ENCODE measurements at places on chromosomes 7 and 10. TPM values are rescaled to one million over a fixed set of nuclear protein-coding genes. Genes with fewer than 3 reads are reported as not detected.
A peak's percentile ranks its signal among the peaks of the same experiment; 100 is the strongest.

- DNase-seq, result peak; percentile 49
These were observed 126.0 kb downstream of the SGMS1 start for GRCh38 chr10:50497758-50498157.

GRCh38 chr10:35546824-35547225, 58.3 kb upstream of the GJD4 start:
- peak; percentile 60 for DNase-seq

- DNase-seq, result peak; percentile 2
These were observed 597.5 kb upstream of the PFKP start for GRCh38 chr10:2469802-2470201.

- peak; percentile 63 for DNase-seq
These were observed 35.1 kb downstream of the FHIP2A start for GRCh38 chr10:114856544-114857287.

- DNase-seq, result no peak
These were observed 194.0 kb downstream of the AHR start for GRCh38 chr7:17492437-17492836.

- peak; percentile 86 for DNase-seq
These were observed 10.8 kb upstream of the HOXA2 start for GRCh38 chr7:27112955-27113949.

DNA sequence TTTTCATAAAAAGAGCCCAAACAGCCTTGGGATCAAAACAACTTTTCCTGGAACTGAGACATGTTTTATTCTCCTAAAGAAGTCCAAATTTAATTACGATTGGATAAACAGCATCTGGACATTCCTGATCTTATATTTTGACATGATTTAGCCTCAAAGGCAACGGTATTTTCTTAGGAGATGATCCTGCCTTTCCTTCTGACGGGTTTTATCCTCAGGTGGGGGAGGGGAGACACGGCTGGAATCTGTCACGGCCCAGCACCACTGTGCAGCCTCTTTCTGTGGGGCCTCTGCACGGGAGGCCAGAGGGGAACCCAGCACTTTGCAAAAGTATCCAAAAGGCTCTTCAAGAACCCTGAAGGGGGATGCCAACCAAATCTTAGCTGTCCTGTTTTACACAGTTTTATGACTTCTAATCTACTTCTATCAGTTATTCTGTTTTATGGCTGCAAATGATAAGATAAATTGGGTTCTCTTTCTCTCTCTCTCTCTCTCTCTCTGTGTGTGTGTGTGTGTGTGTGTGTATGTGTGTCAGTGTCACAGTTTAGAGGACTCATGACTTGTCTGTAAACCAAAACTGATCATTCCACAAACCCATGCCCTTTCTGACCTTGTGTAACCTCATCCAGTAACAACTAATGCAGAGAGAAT, 321.1 kb upstream of the NPVF start:
- peak; percentile 1 for DNase-seq

- DNase-seq, result no peak
These were observed 166.8 kb downstream of the ADARB2 start for GRCh38 chr10:1570416-1571051.

GRCh38 chr7:80468931-80469714, 42.7 kb downstream of the GNAT3 start:
- DNase-seq, result peak; percentile 37

- no peak for DNase-seq
These were observed 34.0 kb downstream of the ZDHHC6 start for GRCh38 chr10:112412696-112413095.

DNA sequence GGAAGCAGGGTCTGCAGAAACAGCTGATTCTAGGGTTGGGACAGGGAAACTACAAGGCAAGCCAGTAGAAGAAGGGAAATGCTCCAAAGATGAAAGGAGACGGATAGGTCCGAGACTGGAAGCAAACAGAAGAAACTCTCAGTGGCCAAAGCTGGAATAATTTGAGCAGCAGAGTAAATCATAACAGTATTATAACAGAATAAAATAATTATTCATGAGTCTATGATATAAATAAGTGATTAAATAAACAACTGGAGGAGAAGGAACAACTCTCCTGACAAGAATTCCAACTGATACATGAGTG, 27.6 kb downstream of the EZH2 start:
- DNase-seq, result no peak

DNA sequence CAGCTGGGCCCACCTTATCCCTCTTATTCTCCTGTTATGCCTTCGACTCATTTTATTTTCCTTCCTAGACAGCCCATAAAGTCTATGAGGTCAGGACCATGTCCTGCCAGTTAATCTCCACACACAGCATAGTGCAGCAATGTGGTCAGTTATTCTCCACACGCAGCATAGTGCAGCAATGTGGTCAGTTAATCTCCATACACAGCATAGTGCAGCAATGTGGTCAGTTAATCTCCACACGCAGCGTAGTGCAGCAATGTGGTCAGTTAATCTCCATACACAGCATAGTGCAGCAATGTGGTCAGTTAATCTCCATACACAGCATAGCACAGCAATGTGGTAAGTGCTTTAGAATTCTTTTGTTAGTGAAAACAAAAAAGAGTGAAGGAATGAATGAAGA, 77.8 kb downstream of the TEX36 start:
- peak; percentile 82 for DNase-seq

GRCh38 chr7:1403638-1404459, 55.4 kb downstream of the MICALL2 start:
- DNase-seq, result peak; percentile 4

- DNase-seq, result peak; percentile 36
These were observed 150.9 kb upstream of the KLF6 start for GRCh38 chr10:3935933-3936359.

GRCh38 chr7:48528646-48529045, 357.4 kb downstream of the ABCA13 start:
- no peak for DNase-seq

- no peak for DNase-seq
These were observed 257.6 kb downstream of the EXOC4 start for GRCh38 chr7:133510326-133511055.

DNA sequence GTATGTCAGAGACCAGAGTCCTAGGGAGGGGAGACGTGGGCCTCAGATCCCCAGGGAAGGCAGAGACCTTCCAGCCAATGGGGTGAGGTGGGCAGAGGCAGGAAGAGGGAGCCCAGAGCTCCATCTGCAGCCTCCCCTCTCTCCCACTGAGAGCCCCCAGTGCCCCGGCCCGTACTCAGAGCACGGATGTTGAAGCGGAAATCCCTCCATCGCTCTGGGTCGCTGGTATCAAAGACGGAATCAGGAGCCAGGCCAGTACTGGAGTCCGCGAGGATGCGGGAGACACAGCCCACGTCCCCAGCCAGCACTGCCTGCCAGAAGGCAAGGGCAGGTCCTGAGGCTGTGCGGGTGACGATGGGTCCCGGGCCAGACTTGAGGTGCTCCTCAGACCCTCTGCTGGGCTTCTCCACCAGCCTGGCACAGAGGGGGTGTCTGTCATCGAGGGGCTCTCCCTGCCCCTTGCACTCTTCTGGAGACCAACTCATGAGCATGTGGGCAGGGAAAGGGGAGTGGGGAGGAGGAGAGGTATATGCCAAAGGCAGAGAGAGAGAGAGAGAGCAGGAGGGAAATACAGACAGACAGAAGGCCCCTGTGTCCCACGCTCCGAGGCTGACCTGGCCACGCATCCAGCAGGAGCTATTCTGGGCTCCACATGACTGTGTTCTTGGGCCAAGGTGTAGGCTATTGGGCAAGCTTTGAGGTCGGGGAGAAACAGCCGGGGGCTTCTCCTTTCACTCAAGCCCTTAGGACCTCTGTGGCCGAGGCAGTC, at the start of gene ASB10:
TSS of gene ASB10 (minus strand) at position 611 of the 769 bp plus-strand sequence. CDS start at position 491, 120 bp downstream.
- DNase-seq, result no peak

DNA sequence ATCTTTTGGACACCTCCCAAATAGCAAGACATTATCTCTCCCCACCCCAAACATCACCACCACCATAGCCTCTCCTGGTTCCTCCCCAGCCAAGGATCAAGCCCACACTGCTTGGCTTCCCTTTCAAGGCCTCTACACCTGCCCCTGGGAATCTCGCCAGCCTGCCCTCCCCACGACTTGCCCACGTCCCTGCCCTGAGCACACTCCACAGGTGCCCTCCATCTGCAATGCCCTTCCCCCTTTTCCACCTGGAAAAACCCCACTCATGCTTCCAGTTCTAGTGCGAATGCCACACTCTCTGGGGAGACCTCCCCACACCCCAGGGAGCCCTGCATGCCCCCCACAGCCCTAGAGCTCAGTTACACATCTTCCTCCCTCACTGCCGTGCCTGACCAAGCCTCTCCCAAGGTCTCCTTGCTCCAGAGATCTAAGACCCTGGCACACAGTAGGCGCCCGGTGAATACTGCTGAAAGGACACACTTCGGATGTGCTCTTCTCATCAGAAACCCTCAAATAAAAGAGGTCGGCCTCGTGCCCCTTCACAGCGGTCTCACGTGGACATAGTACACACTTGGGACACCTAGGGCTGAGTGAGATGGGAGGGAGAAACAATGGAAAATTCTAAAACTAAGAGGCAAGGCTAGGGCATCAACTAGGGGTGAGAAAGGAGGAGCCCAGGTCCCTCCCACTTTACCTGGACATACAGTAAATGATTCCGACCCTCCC, 91.4 kb downstream of the DLG5 start:
- no peak for DNase-seq

GRCh38 chr10:72687035-72687434, 4.9 kb upstream of the MCU start:
- DNase-seq, result no peak

DNA sequence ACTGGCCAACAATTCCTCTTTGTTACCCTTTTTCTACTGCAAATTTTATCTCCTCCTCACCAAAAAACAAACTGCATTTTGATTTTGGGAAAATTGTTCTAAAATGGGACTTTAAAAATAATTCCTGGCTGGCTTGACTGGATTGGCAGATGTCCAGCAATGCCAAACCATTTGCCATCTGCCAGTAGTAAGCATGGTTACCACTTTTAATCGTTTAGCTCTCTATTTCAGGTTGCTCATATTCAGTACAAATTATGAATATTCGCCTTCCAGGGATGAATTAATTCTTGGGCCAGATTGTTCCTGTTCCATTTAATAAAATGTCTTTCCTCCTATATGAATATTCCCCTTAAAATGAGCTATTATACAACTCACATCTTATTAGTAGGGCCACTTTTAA, 35.7 kb downstream of the SMNDC1 start:
- DNase-seq, result no peak

- DNase-seq, result no peak
These were observed 516.8 kb upstream of the GALNT17 start for GRCh38 chr7:70615066-70615606.

- no peak for DNase-seq
These were observed 238.5 kb downstream of the ADARB2 start for GRCh38 chr10:1498746-1499358.

DNA sequence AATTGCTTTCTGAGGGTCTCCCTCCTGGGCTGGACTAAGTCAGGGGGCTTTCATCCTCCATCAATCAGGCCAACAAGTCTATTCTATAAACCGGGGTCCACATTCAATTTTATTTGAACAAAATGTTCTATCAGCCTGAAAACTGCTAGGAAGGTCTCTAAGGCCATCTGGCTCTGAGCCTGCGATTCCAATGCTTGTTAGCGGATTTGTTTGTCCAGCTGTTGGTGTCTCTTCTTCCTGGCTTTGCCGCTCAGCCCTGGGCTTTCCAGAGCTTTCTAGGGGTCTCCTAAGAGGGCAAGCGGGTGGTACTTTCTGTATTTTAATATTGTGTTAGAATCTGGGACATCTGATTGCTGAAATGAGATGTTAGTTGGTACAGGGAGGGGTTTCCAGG, 136.7 kb downstream of the VIPR2 start:
- no peak for DNase-seq

GRCh38 chr7:34438436-34438835, 219.6 kb upstream of the NPSR1 start:
- DNase-seq, result no peak

DNA sequence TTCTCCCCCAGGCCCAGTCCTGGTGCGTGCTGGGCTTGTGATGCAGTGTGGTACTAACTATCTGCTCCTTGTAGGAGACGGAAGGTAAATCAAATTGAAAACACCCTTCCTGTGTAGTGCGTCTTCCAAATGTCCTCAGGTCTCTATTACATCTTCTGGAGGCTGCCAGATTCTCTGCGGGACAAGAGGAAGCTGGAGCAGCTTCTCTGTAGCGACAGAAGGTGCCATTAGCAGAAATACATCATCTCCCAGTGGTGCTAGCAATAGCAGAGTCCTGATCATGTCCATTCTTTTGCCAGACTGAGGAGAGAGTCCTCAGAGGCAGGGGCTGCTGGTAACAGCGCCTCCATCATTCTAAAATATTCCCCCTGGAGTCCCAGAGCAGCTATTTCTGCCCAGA, 675.2 kb downstream of the LRMDA start:
- DNase-seq, result no peak

GRCh38 chr7:12091231-12091630, 119.9 kb upstream of the TMEM106B start:
- peak; percentile 16 for DNase-seq

- DNase-seq, result no peak
These were observed 38.4 kb downstream of the STAM start for GRCh38 chr10:17682236-17682946.

GRCh38 chr7:3568516-3568915, 267.5 kb downstream of the SDK1 start:
- no peak for DNase-seq

DNA sequence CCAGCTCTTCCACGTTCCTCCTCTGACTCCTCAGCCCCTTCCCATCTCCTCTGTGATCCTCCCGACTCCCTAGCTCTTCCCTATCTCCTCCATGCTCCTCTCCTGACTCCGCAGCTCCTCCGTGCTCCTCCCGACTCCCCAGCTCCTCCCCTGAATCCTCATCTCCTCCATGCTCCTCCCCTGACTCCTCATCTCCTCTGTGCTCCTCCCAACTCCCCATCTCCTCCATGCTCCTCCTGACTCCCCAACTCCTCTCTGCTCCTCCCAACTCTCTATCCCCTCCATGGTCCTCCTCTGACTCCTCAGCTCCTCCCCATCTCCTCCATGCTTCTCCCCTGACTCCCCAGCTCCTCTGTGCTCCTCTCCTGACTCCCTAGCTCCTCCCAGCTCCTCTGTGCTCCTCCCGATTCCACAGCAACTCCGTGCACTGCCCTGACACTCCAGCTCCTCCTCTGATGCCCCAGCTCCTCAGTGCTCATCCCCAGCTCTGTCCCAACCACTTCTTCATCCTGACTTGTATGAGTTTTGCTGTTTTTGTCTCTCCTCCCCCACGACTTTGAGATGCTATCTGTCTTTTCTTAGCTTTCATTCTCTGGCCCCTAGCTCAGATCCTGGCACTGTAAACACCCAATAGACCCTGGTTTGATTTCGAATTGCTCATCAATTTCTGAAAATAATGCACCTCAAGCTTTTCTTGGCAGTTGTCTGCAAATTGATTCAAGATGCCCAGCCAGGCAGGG, 38.3 kb downstream of the OAT start:
- DNase-seq, result no peak

GRCh38 chr10:17290226-17290625, 62.2 kb downstream of the VIM start:
- peak; percentile 8 for DNase-seq

- no peak for DNase-seq
These were observed 377.6 kb downstream of the PHTF2 start for GRCh38 chr7:78176171-78176570.

UNCX gene
- not detected for total RNA-seq

TMEM120A gene
- 18.4 TPM for total RNA-seq

AFAP1L2 gene
- 7.3 TPM for total RNA-seq

CLCN1 gene
- total RNA-seq, result under 0.01 TPM

ADRA2A gene
- total RNA-seq, result 0.32 TPM

FASTK gene
- total RNA-seq, result 103 TPM

PRLHR gene
- not detected for total RNA-seq

MOGAT3 gene
- not detected for total RNA-seq

POMZP3 gene
- total RNA-seq, result 3.5 TPM

OR2F1 gene
- total RNA-seq, result not detected

TUBAL3 gene
- not detected for total RNA-seq

SUFU gene
- total RNA-seq, result 2.3 TPM

TRIM50 gene
- not detected for total RNA-seq

CYP3A7 gene
- not detected for total RNA-seq

RPEL1 gene
- total RNA-seq, result 0.43 TPM

FFAR4 gene
- not detected for total RNA-seq

PRKAR2B gene
- total RNA-seq, result 7.1 TPM

Measured in fibroblast of villous mesenchyme (primary cell).